Keratinocyte (primary cell): ENCODE measurements at places on chromosomes 1 and 21. TPM values are rescaled to one million over a fixed set of nuclear protein-coding genes. Genes with fewer than 3 reads are reported as not detected.
A peak's percentile ranks its signal among the peaks of the same experiment; 100 is the strongest.

The FAM76A gene
- 7.1 to 13.5 TPM (median 12.0 TPM) in 3 replicates for polyA plus RNA-seq

DNA sequence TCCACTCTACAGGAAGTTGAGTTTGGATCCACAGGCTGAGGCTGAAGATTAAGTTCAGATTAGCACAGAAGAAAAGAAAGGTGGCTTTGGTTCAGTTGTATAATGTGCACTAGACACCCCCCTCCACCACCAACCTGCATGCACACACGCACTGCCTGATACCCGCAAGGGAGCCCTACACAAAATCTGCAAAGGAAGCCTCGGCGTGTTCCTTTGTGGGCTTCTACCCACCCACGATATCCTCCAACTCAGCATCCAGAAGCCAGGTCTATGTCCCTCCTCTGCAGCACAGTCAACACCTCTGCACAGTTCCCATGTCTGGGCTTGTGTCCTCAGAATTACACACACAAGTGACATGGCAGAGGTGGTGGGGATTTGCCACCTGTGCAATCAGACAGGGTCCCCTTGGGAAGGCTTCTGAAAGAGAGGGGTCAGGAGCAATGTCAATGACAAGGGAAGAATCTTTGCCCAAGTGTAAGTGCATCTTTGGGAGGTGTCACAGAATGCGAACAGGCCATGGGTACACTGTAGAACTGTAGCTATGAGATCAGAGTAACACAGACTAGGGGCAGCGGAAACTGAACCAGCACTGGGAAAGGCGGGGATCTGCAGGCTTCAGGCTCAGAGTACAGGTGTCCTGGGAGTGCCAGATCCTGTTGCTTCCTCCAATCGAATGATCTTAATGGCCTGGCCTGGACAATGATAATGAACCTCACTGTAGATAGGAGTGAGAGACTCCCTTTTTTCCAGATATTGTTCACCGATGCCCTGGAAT is 148.6 kb upstream of the ETV3 start:
- no peak for DNase-seq

GRCh38 chr21:38440746-38441145 is 57.5 kb downstream of the ERG start:
- DNase-seq, result peak; percentile 41

DNA sequence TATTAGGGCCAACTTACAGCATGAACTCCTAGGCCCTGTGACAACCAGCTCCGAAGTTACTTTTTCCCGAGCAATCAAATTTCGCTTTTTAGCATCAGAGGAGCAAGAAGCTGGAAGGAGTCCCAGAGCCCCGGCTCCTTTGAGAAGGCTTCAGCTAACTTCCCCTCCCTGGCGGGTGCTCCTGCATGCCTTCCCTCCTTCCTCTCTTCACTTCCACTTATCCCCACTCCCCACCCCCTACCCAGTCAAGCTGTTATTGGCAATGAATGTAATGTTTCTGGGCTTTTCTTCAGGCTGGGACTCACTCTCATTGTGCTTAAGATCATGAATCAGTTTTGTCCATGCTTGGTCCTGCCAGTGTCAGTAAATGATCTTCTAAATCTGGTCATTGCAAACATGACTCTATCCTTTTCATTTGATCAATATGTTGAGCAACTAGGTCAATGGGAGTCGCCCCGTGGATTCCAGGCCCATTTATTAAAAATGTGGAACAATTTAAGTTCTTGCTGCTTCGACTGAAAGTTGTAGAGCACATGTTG is 94.5 kb upstream of the TSPAN2 start:
- DNase-seq, result no peak

GRCh38 chr1:205933671-205934618 is 9.3 kb downstream of the SLC26A9 start:
- no peak for DNase-seq

GRCh38 chr1:169325117-169325516 is 42.5 kb downstream of the NME7 start:
- no peak for DNase-seq

DNA sequence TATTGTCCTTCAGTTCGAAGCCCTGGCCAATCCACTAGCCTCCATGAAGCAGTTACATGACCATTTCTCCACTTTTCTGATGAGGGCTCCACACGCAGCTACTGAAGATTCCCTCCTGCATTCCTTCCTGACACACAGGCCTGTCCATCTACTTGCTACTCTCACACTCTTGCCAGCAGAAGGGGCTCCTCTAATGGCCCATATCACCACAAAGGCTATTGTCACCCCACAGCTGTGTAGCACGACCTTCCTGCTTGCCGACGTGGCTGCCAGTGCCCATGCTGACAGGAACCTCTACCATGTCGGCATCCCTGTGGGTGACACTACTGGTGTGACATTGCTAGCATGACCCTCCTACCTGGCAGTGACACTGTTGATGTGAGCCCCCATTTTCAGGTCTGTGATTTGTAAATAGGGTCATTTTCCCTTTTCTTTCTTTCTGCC is 1528.6 kb upstream of the TPTE start:
- DNase-seq, result no peak

The RNU1-3 gene
- 66.0 to 67.0 TPM in 2 of 3 replicates, not detected in the other for polyA plus RNA-seq

The KRTAP20-3 gene
- polyA plus RNA-seq, result not detected in 3 replicates

GRCh38 chr1:15693371-15693770 is 9.3 kb downstream of the PLEKHM2 start:
- no peak for DNase-seq

The GLRX2 gene
- polyA plus RNA-seq, result 13.3 to 29.2 TPM (median 13.4 TPM) in 3 replicates

The BCL2L15 gene
- polyA plus RNA-seq, result 0.03 to 0.09 TPM (median 0.08 TPM) in 3 replicates

DNA sequence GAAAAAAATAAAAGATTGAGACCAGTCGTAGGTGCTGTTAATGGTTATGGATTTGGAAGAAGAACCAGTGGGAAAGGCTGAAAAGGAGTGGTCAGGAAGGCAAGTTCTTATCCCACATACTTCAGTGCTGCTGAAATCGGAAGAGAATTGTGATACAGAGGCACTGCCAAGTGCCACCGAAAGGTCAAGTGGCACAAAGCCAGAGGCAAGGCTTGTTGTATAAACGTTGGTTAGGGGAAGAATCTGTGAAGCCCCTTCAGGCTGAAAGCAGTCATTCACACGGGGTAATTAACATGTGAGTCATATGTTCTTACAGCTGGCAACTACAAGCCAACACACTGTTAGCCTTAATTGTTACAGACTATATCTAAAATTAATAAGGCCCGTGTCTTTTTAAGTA is 48.8 kb downstream of the ZBTB40 start:
- peak; percentile 28 for DNase-seq
